Thyroid gland (tissue), 4 donors: ENCODE measurements at places on chromosomes 7 and 10. TPM values are rescaled to one million over a fixed set of nuclear protein-coding genes. Genes with fewer than 3 reads are reported as not detected.

GRCh38 chr10:48592346-48592745 is 12.5 kb downstream of the ARHGAP22 start:
- H3K27ac ChIP-seq, result no peak overlapping the region
- H3K4me3 ChIP-seq, result no peak overlapping the region
- H3K27me3 ChIP-seq, result no peaks in the 10 kb centered on the region

- no peaks in the 10 kb centered on the region for H3K27me3 ChIP-seq
- no peak overlapping the region for H3K27ac ChIP-seq
- H3K4me3 ChIP-seq, result no peak overlapping the region
- no peaks in the 10 kb centered on the region for H3K36me3 ChIP-seq
Observed at GRCh38 chr7:102305414-102306268, 19.0 kb downstream of the SH2B2 start.

DNA sequence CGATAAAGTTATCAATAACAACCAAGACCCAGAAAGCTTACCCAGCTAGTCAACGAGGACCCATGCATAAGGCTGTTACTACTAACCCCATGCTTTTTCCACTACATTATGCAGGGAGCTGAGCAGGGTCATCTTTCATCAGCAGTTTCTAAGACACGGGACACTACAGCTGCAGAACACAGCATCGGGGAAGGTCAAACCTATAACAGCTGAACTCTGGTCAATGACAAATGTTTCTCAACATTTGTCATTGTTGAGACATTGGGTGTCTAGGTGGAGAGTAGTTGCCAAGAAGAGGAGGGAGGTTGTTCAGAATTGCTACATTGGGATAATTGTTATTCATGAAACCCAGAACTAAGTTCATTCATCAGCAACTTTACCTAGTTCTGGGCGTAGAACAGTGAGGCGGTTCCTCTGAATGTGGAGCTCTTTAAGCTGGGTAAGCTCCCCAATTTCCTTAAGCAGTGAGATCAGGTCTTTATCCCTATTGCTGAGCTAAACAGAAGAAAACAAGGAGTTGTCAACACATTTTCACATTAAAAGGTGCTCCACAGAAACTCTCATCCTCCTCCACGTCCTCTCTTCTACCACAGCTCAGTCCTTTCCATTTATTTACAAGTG is 105.6 kb downstream of the ZNF22 start:
- no peak overlapping the region for H3K27ac ChIP-seq
- no peak for DNase-seq
- H3K27me3 ChIP-seq, result no peaks in the 10 kb centered on the region
- H3K36me3 ChIP-seq, result no peaks in the 10 kb centered on the region
- no peaks in the 10 kb centered on the region for H3K4me1 ChIP-seq
- H3K4me3 ChIP-seq, result no peak overlapping the region

DNA sequence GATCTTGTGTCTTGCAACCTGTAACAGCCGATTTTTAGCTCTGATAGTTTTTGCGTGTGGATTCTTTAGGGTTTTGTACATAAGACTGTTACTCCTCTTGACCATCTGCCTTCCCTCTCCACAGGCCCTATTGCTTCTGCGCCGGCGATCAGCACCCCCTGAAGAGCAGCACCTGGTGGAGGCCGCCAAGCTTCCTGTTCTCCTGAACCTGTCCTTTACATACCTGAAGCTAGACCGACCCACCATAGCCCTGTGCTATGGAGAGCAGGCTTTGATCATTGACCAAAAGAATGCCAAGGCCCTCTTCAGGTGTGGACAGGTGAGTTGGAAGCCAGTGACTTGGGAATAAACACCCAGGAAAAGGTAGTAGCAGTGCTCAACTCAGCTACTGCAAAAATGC is 12.6 kb downstream of the FKBP6 start:
- H3K27ac ChIP-seq, result no peak overlapping the region
- no peaks in the 10 kb centered on the region for H3K36me3 ChIP-seq
- no peaks in the 10 kb centered on the region for H3K4me1 ChIP-seq
- no peaks in the 10 kb centered on the region for H3K27me3 ChIP-seq

- no peak overlapping the region for H3K27ac ChIP-seq
- DNase-seq, result no peak
- no peaks in the 10 kb centered on the region for H3K36me3 ChIP-seq
- no peak overlapping the region for H3K4me3 ChIP-seq
Observed at GRCh38 chr7:70016044-70016770, 417.9 kb downstream of the AUTS2 start.

GRCh38 chr10:126684171-126684745 is 13.8 kb upstream of the C10orf90 start:
- H3K36me3 ChIP-seq, result no peaks in the 10 kb centered on the region
- H3K27ac ChIP-seq, result no peak overlapping the region
- H3K4me1 ChIP-seq, result no peaks in the 10 kb centered on the region
- no peaks in the 10 kb centered on the region for H3K27me3 ChIP-seq
- H3K4me3 ChIP-seq, result no peak overlapping the region
- no peak for DNase-seq

DNA sequence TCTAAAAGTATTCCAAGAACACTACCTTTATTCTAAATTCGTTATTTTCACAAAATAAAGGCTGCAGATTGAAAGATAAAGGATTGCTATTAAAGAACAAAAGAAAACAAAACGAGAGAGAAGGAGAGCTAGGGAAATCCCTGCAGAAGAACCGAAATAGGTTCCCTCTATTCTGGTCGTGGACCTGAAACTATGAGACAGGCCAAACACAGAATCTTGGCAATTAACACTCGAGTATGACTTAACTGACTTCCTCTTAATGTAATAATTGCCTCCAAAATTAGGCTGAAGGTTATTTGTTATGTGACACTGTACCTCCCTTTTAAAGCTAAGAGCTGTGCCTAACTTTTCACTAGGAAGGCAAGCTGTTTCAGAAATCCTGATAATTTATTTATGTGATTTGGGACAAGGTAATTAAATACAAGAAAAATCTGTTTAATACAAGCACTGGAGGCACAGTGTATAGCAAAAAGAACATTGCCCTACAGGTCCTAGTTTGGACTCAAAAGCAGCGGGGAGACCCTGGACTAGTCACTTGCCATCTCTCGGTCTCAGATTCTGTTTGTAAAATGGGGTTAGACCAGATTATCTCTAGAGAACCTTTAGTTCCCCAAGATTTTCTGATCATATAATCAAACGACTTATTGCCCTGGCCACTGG is 11.6 kb downstream of the NAMPT start:
- H3K27me3 ChIP-seq, result no peaks in the 10 kb centered on the region
- no peak overlapping the region for H3K4me3 ChIP-seq
- no peaks in the 10 kb centered on the region for H3K4me1 ChIP-seq
- no peak overlapping the region for H3K27ac ChIP-seq
- peaks cover 5% of the 10 kb centered on the region for H3K36me3 ChIP-seq

DNA sequence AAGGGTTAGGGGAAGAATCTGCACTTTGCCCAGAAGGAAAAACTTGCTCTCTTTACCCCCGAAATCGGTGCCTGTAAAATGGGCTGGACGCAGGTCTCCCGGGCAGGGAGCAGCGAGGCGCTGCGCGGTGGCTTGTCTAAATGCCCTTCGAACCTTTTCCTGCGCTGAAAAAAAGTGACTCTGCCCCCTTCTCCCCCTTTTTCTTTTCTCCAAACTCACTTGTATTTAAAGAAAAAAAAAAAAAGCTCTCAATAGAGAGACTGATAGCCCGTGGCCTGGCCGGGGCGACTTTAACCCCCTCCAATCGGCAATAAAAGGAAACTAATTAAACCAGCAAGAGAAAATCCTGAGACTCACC is 286 bp downstream of the SP8 start:
- no peak overlapping the region for H3K4me3 ChIP-seq
- H3K4me1 ChIP-seq, result peaks cover 31% of the 10 kb centered on the region
- H3K27me3 ChIP-seq, result peaks cover 77% of the 10 kb centered on the region

GRCh38 chr10:70430493-70431445 is 10.7 kb downstream of the NODAL start:
- peaks cover 33% of the 10 kb centered on the region for H3K4me1 ChIP-seq
- H3K36me3 ChIP-seq, result peaks cover 24% of the 10 kb centered on the region
- H3K27me3 ChIP-seq, result no peaks in the 10 kb centered on the region
- DNase-seq, result peak; percentile 15
- H3K27ac ChIP-seq, result peak overlapping the region; percentile 58

- no peak for DNase-seq
- no peaks in the 10 kb centered on the region for H3K4me1 ChIP-seq
- H3K27ac ChIP-seq, result no peak overlapping the region
Observed at GRCh38 chr7:25541094-25541821, 313.0 kb upstream of the NPVF start.

GRCh38 chr10:97428572-97428981 is 2.6 kb downstream of the PGAM1 start:
- no peak overlapping the region for H3K27ac ChIP-seq
- peaks cover 11% of the 10 kb centered on the region for H3K4me1 ChIP-seq
- peaks cover 18% of the 10 kb centered on the region for H3K36me3 ChIP-seq
- no peaks in the 10 kb centered on the region for H3K27me3 ChIP-seq
- no peak overlapping the region for H3K4me3 ChIP-seq

DNA sequence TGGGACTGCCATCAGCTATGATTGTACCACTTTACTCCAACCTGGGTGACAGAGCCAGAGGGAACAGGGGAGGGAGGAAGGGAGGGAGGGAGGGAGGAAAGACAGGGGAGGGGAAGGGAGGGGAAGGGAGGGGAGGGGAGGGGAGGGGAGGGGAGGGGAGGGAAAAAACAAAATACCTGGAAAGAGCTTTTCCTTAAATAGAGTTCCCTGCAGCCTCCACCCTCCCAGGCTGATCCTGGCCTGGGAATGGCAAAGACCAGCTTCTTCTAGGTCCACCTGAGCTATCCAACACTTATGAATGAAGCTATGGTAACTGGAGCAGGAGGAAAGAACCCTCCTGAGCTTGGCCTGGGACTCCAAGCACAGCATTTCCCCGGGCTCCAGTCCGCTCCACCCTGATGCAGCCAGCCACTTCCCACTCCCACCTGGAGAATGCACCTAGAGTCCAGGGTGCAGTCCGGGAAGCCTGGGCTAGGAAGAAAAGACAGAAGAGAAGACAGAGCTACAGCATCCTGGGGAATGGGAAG is 66.1 kb downstream of the GRID1 start:
- no peak overlapping the region for H3K27ac ChIP-seq
- no peak overlapping the region for H3K4me3 ChIP-seq
- no peaks in the 10 kb centered on the region for H3K4me1 ChIP-seq

DNA sequence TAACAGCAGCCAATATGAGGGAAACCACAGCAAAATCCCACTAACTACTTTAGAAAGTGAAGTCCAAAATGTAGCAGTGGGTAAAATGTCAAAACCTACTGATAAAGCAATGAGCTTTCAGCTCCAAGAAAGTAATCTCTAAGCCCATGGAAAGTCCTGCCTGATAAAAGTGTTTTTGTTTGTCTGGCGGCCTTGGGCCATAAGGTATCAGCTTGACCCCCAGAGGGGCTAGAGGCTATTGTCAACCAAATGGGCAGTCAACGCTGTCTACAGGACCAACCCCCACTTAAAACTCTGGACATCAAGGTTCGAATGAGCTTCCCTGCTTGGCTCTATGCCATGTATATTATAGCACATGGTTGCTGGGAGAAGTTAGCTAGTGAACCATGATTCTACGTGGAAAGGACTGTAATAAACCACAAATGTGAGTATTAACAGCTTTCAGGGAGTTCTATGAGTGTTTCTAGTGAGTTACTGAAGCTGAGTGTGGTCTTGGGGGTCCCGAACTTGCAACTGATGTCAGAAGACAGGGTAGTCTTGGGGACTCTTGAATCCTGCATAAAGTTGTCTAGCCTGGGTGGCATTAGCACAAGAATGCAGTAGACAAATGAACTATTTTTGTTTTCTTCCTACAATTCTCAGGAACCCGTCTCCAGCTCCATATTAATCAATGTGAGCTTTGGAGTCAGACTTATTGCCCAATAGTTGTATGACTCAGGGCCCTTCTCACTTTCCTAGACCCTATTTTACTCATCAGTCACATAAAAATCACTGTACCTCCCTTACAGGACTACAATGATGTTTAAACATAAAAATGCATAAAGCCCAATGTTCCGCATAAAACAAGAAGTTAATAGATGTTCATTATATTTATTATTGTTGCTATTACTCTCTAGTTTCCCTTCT is 164.9 kb downstream of the DGKI start:
- DNase-seq, result no peak
- H3K36me3 ChIP-seq, result no peaks in the 10 kb centered on the region
- H3K27ac ChIP-seq, result no peak overlapping the region
- H3K4me3 ChIP-seq, result no peak overlapping the region

GRCh38 chr10:32093650-32094049 is 37.4 kb upstream of the KIF5B start:
- H3K27ac ChIP-seq, result no peak overlapping the region
- no peak for DNase-seq
- H3K27me3 ChIP-seq, result no peaks in the 10 kb centered on the region
- H3K4me1 ChIP-seq, result no peaks in the 10 kb centered on the region
- H3K36me3 ChIP-seq, result no peaks in the 10 kb centered on the region
- H3K4me3 ChIP-seq, result no peak overlapping the region

- H3K36me3 ChIP-seq, result no peaks in the 10 kb centered on the region
- H3K27me3 ChIP-seq, result no peaks in the 10 kb centered on the region
- no peak overlapping the region for H3K27ac ChIP-seq
- no peak for DNase-seq
Observed at GRCh38 chr7:81175275-81175940, 256.6 kb upstream of the SEMA3C start.

GRCh38 chr7:109062798-109063197 is 493.1 kb downstream of the DNAJB9 start:
- no peak overlapping the region for H3K4me3 ChIP-seq
- H3K4me1 ChIP-seq, result no peaks in the 10 kb centered on the region
- no peaks in the 10 kb centered on the region for H3K36me3 ChIP-seq
- no peak overlapping the region for H3K27ac ChIP-seq
- no peak for DNase-seq
- no peaks in the 10 kb centered on the region for H3K27me3 ChIP-seq

DNA sequence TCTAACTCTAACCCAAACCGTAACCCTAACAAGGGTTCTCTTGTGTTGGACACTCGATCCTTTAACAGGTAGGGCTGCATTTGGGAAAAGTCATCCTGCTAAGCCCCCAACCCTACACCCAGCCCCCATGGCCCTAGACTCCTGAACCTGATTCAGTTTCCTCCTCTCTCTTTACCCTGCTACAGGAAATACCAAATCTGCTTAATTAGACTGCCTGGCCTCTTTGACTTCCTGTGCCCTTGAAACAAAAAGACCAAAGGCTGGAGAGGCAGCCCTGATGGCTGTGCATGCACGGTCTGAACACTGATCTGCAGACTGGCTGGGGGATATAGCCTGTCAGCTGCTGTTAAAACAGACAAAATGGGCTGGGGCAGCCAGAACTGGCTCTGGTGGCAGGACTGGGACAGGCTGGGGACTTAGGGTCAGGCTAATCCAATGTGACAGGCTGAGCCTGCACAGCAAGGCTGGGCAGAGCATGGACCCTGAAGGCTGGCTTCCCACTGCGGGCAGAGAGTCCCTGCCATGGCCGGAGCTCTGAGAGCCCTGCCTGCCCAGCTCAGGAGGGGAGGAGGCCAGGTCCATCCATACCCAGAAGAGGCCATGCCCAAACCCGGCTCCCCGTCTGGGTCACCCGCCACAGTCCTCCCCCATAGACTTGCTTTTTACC is 51.0 kb upstream of the MSMB start:
- no peak for DNase-seq
- H3K4me3 ChIP-seq, result no peak overlapping the region
- no peak overlapping the region for H3K27ac ChIP-seq
- no peaks in the 10 kb centered on the region for H3K27me3 ChIP-seq
- H3K4me1 ChIP-seq, result no peaks in the 10 kb centered on the region

ABCC2 gene
- total RNA-seq, result 0.67 TPM

BMPER gene
- total RNA-seq, result 2.3 TPM

SERPINE1 gene
- total RNA-seq, result 9.7 TPM

GAD2 gene
- total RNA-seq, result not detected

ZNF365 gene
- 1.2 TPM for total RNA-seq
